ENCODE measurements at places on chromosomes 11 and 22.

- peak; percentile 51 for DNase-seq
These were observed 26.2 kb upstream of the TPBGL start for GRCh38 chr11:75214411-75214821.

DNA sequence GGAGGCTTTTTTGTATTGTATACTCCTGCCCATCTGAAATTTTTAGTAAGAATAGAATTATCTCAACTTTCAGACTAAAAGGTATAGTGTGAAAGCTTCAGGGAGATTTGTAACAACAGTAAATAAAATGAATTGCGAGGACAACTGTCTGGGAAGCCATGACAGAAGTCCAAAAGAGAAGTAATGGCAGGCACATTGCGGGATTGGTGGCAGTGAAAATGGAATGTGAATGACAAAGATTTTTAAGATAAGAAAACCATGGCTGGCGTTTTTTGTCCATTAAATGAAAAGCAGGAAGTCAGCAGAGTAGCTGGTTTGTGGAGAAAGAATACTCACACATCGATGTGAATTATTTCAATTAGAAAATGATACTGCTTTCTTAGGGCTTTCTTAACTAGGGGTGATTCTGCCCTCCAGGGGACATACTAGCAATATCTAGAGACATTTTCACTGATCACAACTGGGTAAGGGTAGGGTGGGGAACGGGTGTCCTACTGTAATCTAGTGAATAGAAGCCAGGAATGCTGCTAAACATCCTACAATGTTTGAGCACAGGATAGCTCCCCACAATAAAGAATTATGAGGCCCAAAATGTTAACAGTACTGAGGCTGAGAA lies 1.6 kb downstream of the NPAT start:
- DNase-seq, result no peak

GRCh38 chr22:46466255-46466676 lies 71.2 kb downstream of the CELSR1 start:
- no peak for DNase-seq

DNA sequence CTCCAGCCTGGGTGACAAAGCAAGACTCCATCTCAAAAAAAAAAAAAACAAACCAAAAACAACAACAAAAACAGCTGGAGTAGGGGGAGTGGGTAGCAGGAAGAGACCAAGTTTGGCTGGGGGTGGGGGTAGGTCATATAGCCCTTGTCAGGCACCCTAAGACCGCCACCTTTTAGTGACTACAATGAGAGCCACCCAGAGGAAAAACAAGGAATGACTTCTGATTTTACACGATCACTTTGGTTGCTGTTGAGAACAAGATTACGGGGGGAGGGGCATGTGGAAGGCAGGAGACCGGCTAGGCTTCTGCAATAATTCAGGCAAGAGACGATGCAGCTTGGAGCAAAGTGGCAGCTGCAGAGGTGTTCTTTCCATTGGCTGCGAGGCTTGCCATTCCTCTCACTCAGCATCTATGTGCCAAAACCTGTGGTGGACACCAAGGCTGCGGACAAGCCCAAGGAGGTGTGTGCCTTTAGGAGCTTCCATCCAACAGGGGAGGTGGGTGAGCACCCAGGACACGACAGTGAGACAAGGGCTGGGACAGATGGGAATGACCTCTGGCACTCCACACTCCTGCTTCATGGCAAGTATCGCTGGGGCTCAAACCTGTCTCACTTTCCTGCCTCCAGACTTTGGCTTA lies 1.7 kb downstream of the RPS19BP1 start:
- no peak for DNase-seq

DNA sequence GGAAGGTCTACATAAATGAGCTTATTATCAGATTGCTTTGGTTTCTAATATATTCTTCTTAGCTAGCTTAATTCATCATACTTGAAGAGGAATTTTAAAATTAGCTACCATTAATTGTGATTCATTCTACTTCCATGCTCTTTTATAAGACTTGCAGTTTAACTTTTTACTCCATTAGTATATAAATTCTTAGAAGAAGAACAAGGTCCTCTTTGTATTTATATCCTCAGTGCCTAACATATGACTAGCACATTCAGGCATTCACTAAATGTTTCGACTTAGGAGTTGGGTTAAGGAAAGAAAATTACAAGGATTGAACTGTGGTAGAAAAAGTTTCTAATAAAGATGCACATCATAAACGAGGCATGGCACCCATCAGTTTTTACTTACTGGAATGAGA lies 1135.5 kb downstream of the JRKL start:
- no peak for DNase-seq

DNA sequence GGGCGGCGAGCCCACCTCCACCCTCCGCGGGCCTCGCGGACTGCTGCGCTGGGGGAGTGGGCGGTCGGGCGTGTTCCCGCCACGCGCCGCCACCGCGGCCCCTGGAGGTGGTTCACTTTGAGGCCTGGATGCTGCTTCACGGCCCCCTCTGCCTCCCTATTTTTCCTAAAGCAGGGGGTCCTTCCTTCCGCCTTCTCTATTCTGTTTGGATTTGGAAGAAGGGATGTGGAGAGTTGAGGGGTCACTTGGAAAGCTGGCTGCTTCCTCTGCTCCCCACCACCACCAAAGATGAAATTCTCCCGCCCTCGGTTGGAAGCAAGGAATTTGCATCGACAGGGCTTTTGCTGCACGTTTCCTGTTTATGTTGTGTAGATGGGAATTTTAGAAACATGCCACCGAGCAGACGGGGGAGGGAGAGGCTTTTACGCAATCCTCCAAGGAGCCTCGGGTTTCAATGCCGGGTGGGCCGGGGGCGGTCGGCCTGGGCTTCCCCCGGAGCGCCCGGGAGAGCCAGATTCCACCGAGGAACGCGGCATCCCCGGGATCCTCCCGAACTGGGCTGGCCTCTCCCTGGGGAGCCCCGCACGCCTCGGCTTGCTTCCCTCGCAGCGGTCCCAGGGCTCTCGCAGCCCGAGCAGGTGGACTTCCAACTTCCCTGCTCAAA lies 403 bp upstream of the SBF2 start:
- DNase-seq, result no peak

- DNase-seq, result no peak
These were observed 56.7 kb upstream of the PTPRJ start for GRCh38 chr11:47923667-47924066.

DNA sequence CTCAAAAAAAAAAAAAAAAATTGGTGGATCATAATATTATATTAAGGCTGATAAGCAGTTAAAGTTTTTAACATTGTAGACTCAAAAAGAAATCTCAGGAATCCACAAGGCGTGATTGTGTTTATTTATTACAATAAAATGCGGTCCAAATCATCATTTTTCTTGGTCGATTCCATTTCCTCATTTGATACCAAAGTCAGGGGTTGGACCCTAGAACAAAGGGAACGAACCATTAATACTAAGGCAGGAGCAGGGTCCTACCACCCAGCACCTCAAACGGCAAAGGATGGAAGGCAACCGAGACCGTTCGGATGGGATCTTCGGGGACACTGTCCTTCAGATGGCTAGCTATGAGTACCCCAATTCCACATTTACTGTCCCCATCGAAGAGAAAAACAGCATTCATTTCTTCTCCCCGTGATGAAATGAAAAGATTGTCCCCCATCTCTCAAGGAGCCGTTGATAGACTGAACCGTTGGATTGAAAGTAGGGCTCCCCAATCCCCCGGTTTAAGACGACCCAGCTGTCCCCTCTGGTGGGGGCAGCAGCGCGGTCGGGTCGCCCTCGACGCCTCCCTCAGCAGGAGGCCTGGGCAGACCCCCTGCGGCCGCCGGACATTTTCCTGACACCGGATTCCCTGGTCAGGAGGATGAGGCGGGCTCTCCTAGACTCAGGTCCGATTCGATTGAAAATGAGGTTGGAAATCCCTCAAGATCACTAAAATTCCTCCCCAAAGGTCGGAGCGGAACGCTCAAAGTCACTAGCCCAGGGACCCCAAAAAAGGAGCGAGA lies 607 bp downstream of the DMC1 start:
- DNase-seq, result peak; percentile 2

- DNase-seq, result no peak
These were observed 5.4 kb downstream of the TBC1D10C start for GRCh38 chr11:67409261-67409666.
